ENCODE measurements at places on chromosomes 11 and 22. TPM values are rescaled to one million over a fixed set of nuclear protein-coding genes. Genes with fewer than 3 reads are reported as not detected.

- no peaks in the 10 kb centered on the region for H3K27me3 ChIP-seq
- H3K4me3 ChIP-seq = no peak overlapping the region
- no peaks in the 10 kb centered on the region for H3K36me3 ChIP-seq
- no peak overlapping the region for H3K27ac ChIP-seq
- no peak for DNase-seq
Measured at GRCh38 chr11:9208726-9209501, 56.2 kb downstream of the DENND5A start.

DNA sequence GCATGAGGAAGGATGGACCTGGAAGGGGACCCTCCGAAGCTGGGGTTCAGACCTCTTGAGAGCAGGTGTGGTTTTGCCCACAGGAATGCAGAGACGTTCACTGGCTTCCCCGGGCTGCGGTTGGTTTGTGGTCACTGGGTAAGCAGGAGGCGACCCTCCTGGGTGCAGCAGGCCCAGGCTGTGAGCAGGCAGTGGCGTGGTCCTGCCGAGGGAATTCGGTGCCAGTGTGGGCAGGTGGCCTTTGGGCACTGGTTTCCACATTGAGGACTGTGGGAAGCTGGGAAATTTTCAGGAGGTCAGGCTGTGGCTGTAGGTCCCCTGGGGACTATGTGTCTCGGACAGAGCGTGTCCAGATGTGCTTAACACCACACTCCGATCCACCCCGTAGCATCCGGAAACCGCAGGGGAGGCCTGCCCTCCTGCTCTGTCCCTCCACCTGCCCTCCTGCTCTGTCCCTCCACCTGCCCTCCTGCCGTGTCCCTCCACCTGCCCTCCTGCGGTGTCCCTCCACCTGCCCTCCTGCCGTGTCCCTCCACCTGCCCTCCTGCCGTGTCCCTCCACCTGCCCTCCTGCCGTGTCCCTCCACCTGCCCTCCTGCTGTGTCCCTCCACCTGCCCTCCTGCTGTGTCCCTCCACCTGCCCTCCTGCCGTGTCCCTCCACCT, 27.5 kb downstream of the TPCN2 start:
- peaks cover 7% of the 10 kb centered on the region for H3K4me1 ChIP-seq
- peak overlapping the region; percentile 75 for H3K27ac ChIP-seq
- H3K4me3 ChIP-seq = no peak overlapping the region
- H3K36me3 ChIP-seq = peaks cover 87% of the 10 kb centered on the region

- no peak for DNase-seq
- H3K4me3 ChIP-seq = no peak overlapping the region
- peaks cover 9% of the 10 kb centered on the region for H3K4me1 ChIP-seq
- no peaks in the 10 kb centered on the region for H3K27me3 ChIP-seq
Measured at GRCh38 chr11:88281317-88281712, 56.2 kb downstream of the CTSC start.

- H3K27me3 ChIP-seq = no peaks in the 10 kb centered on the region
- H3K4me3 ChIP-seq = no peak overlapping the region
- H3K4me1 ChIP-seq = peaks cover 55% of the 10 kb centered on the region
- H3K27ac ChIP-seq = peak overlapping the region; percentile 64
- H3K36me3 ChIP-seq = no peaks in the 10 kb centered on the region
Measured at GRCh38 chr22:17858033-17858432, 83.8 kb upstream of the BID start.

Gene POU2AF2
- not detected for total RNA-seq

All from esophagus squamous epithelium (tissue), 5 donors.